ENCODE measurements at places on chromosomes 11 and 22.

- peak; percentile 33 for DNase-seq
Observed at GRCh38 chr22:45320357-45320976, 10.7 kb downstream of the FAM118A start.

DNA sequence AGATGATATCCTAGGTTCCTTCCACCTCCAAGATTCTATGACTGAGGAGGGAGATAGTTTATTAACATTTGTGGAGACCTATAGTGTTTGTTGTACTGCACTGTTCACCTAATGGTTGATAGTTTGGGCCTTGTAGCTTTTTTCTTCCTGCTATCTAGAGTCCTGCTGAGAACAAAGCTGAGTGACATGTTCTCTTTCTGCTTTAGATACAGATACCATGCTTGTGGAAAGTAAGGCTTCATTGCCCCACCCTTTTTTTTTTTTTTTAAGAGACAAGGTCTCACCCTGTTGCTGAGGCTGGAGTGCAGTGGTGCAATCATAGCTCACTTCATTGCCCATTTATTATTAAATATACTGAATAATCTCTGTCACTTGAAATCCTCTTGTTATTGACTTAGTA is 12.3 kb downstream of the DLAT start:
- no peak for DNase-seq

GRCh38 chr11:61811831-61812230 is 5.0 kb downstream of the FADS1 start:
- no peak for DNase-seq

DNA sequence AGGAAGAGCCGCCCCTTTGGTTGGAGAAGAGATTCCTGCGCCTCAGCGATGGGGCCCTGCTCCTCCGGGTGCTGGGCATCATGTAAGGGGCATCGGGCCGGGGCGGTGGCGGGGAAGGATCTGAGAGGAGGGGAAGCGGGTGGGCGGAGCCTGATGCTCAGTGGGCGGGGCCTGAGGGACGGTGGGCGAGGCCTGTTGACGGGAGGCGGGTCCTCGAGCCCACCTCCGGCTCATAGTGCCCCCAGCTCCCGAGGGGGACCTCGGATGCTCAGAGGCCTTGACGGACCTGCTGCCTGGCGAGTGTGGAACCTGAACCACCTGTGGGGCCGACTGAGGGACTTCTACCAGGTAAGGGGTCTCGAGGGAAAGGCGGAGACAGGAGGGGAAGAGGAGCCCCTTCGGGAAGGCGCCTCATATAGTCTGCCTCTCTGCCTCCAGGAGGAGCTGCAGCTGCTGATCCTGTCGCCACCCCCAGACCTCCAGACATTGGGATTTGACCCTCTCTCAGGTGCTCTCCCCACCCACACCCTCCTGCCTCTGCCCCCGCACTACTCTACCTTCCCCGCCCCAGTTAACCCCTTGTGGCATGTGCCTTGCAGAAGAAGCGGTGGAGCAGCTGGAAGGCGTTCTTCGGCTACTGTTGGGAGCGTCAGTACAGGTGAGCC is 799 bp downstream of the CCDC88B start:
- no peak for DNase-seq

- no peak for DNase-seq
Observed at GRCh38 chr22:45919504-45920286, 57.3 kb downstream of the WNT7B start.

DNA sequence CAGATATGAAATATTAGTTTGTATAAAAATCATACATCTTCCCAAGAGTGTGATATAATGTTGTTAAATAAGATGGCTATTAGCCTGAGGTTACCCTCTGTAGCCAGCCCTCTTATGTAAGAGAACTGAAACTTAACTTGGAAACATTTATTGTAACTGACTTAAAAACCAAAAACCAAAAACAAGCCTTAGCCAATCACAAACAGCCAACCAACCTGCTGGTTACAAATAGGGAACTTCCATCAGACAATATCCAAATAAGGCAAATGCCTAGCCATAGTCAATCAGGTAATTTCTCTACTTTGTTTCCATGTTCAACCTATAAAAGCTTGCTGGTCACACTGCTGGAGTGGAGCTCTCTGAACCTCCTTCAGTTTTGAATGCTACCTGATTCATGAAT is 14.1 kb downstream of the KBTBD3 start:
- DNase-seq, result no peak

DNA sequence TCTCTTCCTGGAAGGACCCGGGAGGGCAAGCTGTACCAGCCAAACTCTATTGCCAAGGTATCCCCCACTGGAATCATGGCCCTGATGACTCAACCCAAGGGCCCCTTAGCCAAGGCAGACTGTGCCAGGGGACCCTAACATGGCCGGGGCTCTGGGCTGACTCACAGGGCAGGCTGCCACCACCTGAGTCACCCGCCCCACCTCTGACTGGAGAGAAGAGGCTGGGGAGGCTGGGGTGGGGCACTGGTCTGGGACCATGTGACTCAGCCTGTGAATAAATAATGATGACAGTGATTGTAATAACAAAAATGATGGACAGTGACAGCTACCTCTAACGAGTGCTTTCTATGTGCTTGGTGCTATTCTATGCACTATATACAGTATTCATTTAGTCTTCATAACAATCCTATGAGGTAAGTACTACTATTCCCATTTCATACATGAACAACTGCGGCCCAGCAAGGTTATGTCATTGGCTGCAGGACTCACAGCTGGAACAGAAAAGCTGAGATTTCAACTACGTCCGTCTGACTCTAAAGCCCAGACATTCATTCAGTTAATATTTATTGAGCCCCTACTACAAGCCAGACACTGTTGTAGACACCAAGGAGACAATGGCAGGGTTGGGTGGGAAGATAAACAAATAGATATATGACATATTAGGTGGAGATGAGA is 84.2 kb downstream of the FBXO7 start:
- DNase-seq, result no peak

DNA sequence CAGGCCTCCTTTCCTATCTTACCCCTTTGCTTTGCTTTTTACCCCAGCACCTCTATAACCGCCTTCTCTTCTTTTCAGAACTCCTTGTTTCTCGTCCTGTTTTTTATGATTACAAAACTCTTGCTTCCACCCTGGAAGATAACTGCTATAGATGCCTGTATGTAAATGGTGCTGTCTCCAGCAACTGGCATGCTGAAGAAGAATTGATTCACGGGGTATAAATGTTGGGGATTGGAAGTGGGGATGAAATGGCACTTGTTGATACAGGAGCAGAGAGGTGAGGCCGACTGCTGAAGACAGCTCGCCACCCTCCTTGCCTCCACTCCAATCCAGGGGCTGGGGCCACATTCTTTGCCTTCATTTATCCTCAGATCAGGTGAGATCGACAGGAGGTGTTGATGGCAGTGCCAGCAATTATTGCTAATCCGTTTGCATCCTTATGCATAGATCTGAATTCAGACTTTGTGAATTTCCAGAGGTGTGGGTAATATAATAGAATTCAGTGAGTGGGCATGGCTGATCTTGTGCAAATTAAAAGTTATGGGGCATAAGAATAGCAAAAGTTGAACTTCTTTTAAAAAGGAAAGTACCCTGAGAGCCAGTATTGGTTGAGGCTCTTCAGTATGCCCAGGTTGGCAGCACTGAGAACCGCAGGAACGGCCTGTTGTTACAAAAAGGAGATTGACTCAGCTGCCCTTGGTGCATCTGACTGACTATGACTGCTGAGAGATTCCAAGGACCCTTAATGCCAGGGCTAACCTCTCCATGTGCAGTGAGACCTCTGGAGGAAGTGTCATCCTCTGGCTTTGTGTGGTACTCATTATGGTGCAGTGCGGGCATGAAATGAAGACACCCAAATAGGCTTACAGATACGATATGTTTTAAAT is 5.3 kb downstream of the NEAT1 start:
- DNase-seq, result no peak

DNA sequence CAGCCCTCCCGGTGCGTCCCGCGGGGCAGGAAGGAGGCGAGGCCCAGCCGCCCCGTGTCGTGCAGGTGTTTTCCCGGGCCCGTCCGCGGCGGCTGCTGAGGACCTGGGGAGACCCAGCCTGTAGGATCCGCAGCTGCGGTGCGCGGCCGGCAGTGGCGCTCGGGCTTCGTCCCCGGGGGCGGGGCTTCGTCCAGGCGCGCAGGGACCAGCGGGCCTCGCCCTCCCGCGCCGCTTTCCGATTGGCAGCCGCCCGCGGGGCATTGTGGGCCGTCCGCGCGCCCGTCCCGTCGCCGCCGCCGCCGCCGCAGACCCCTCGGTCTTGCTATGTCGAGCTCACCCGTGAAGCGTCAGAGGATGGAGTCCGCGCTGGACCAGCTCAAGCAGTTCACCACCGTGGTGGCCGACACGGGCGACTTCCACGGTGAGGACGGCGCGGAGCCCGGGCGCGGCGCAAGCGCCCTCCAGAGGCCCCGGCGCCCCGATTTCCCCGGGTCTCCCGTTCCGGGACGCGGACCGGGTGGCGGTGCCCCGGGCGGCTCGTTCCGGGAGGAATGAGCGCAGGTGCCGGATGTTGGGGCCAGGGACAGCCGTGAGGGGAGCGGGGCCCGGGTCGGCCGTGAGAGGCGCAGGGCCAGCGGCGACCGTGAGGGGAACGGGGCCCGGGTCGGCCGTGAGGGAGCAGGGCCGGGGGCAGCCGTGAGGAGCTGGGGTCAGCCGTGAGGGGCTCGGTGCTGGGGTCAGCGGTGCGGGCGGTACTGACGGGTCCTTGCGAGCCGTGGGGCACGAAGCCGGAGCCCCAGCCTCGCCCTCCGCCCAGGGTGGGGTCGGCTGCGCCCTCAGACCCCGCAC is at the start of gene TALDO1:
Gene TALDO1 (plus strand): TSS at position 307 of the 849 bp plus-strand sequence. CDS start 18 bp downstream, at position 325.
- peak; percentile 90 for DNase-seq

GRCh38 chr11:76598426-76598839 is 72.1 kb downstream of the LRRC32 start:
- DNase-seq, result no peak

DNA sequence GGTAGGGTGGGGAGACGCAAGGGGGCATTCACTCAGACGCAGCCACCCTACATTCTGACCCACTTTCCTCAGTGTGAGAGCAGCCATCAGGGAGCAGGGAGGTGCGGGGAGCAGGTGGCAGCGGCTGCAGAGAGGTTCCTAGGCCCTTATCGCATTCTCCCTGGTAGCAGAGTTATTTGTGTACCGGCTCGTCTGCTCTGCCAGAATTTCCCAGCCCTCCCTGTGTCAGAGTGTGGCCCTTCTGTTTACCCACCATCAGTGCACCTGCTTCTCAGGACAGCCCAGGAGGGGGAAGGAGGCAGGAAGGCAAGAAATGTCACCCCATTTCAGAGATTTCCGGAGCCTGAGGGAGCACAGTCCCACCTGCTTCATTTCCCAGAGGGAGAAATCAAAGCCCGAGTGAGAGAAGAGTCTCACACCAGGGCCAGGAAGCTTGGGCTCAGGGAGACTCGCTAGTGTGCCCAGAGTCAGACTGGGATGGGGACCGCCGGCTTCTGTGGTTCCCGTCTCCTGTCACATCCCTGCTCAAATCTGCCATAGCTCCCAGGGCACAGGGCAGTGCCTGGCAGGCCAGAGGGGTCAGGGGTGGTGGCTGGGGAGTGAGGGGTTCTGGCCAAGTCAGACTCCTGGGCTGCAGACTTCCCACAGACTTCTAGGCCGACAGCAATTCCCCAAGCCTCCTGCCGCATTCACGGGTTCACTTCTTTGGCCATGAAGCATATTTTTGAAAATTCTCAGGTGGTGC is 49.7 kb downstream of the ARRB1 start:
- DNase-seq, result no peak

GRCh38 chr11:28999620-29000019 is 891.4 kb downstream of the METTL15 start:
- no peak for DNase-seq

DNA sequence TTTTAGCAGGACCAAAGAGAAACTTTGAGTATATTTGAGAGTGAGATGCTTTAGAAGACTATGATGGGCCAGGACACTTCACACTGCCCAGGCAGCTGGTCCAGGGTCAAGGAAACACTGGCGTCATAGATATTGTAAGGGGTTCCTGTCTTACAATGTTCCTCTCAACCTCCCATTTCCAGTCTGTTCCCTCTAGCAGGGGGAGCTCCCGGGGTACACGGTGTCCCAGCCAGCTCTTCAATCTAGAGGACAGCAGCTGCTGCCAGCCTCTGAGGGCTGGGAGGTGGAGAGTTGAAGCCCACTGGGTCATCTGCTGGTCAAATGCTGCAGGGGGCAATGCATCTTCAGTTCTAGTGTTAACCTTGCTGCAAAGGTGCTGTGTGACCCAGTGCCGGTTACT is 40.7 kb upstream of the TIMP3 start:
- DNase-seq, result no peak

DNA sequence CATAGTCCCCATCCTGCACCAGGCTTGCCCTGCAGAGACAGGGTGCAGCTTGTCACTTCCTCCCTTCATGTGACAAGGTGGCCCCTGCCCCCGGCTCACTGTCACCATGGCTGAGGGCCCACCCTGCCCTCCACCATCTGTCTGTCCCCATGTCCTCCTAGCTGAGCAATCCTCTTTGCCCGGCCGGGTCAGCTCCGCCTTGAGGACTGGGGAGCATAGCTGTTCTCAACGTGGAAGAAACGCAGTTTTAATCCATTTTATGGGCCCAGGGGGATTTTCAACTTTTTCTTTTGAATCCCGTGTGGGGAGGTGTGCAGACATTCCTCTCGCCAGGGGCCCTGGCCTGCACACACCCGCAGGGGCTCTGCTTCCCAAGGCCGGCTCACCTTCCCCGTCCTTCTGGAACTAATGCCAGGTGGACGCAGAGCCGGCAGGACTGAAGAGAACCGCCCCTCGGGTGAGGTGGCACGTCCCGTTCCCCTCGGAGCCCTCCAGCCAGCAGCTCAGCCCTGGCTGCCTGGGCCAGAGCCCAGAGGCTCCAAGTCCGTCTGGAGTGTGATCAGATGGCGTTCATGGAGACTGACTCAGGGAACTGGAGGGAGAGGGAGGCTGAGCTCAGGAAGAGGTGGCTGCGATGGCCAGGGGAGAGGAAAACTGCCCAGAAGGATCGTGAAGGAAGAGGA is 1108.7 kb downstream of the BRD1 start:
- peak; percentile 30 for DNase-seq

GRCh38 chr11:122095681-122096262 is 20.2 kb downstream of the BLID start:
- DNase-seq, result no peak

GRCh38 chr11:15800111-15800800 is 556.1 kb downstream of the SOX6 start:
- DNase-seq, result peak; percentile 38

GRCh38 chr11:103043826-103044678 is 47.9 kb downstream of the DCUN1D5 start:
- DNase-seq, result no peak

- DNase-seq, result no peak
Observed at GRCh38 chr11:42315267-42315666, 855.8 kb upstream of the LRRC4C start.

DNA sequence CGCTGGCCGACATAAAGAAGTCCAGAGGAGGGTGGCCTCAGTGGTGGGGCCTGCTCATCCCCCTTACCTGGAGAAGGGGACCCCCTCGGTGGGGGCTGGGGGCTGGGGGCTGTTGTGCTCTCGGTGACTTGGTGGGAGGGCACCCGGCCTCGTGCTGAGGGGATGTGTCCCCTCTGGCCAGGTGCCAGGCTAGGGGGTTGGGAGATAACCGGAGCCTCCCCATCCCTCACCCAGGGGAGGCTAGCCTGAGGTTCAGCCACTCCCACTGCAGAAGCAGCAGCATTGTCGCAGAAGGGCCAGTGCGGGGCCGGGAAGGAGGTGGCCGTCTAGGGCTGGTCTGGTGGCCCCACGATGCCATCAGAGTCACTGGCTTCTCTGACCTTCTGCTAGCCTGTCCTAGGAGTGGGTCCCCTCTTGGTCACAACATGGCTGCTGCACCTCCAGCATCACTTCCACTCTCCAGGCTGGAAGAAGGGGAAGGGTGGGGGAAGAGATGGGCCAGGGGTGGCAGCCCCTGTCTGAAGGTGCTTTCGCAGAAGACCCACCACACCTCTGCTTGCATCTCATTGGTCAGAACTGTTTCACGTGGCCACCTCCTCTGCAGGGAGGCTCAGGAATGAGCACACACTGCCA is 44.2 kb upstream of the FADD start:
- DNase-seq, result no peak

- DNase-seq, result no peak
Observed at GRCh38 chr22:32286290-32286840, 31.2 kb upstream of the SLC5A4 start.
